ENCODE measurements at places on chromosomes 2 and 18.

DNA sequence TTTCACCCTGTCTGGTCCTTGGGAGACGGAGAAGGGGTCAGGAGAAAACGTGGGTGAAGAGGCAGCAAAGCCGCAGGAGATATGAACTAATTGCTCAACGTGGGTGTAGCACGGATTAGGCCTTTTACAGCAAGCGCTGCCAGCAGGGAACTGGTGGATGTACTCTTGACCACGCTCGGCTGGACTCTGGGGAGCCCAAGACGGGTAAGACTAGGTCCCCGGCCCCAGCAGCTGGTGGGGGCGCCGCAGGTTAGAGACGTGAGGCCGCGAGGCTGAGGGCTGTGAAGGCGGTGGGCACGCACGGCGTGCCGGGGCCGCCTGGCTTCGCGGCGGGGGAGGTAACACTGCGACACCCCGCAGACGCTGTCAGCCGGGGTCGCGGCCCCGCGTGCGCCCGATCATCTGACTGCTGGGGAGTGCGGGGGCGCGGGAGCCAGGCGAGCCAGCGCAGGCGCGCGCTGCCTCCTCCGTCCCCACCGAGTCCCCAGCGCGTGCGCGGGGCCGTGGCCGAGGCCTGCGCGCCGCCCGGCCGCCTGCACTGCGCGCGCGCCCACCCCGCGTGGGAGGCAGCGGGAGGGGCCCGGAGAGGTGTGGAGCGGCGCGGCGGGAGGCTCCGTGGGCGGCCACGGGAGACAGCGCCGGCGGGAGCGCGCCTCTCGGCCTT is at the start of gene CLIP4:
Gene CLIP4, plus strand, starts transcription at position 470 of the 664 bp plus-strand sequence. CDS start 5,974 bp downstream, outside the sequence.
- peak; percentile 63 for DNase-seq

GRCh38 chr2:64157792-64158191 is 13.6 kb upstream of the PELI1 start:
- peak; percentile 90 for DNase-seq

- DNase-seq: no peak
These were observed 3.0 kb upstream of the FIGLA start for GRCh38 chr2:70793450-70793849.

DNA sequence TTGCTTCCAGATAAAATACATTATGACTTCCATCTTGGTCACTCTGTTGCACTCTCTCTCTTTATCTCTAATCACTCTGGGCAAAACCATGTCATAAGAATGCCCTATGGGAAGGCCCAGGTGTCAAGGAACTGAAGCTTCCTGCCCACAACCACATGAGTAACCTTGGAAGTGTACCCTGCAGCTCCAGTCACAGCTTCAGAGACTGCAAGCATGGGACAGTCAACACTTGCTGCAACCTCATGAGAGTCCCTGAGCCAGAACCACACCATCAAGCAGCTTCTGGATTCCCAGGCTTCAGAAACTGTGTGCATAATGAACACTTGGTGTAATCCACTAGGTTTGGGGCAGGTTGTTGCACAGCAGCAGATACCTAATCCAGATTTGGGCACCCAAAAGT is 121.1 kb upstream of the BCL2L11 start:
- no peak for DNase-seq

GRCh38 chr18:63097178-63097577 is 222.4 kb downstream of the BCL2 start:
- no peak for DNase-seq

- peak; percentile 21 for DNase-seq
These were observed 13.5 kb downstream of the INPP4A start for GRCh38 chr2:98458207-98458606.

GRCh38 chr2:100246163-100247145 is 75.8 kb downstream of the LONRF2 start:
- peak; percentile 18 for DNase-seq

- no peak for DNase-seq
These were observed 268.4 kb downstream of the IRS1 start for GRCh38 chr2:226531061-226531810.

DNA sequence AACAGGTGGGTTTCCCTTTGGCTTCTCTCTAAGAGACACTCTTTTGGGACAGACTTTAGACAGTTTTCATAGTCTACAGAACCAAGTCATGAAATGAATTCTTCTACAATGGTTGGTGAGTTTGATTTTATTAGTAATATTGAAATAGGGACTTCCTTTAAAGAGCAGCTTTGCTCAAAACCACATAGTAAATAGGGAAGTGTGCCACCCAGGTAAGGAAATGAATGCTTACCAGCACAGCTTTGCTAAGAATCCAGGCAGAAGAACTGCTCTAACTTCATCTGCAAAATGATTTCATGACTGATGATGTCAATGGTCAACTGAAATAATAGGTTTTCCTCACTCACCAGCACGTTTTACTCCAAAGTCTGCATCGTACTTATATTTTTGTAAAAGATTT is 89.2 kb downstream of the NYAP2 start:
- no peak for DNase-seq

DNA sequence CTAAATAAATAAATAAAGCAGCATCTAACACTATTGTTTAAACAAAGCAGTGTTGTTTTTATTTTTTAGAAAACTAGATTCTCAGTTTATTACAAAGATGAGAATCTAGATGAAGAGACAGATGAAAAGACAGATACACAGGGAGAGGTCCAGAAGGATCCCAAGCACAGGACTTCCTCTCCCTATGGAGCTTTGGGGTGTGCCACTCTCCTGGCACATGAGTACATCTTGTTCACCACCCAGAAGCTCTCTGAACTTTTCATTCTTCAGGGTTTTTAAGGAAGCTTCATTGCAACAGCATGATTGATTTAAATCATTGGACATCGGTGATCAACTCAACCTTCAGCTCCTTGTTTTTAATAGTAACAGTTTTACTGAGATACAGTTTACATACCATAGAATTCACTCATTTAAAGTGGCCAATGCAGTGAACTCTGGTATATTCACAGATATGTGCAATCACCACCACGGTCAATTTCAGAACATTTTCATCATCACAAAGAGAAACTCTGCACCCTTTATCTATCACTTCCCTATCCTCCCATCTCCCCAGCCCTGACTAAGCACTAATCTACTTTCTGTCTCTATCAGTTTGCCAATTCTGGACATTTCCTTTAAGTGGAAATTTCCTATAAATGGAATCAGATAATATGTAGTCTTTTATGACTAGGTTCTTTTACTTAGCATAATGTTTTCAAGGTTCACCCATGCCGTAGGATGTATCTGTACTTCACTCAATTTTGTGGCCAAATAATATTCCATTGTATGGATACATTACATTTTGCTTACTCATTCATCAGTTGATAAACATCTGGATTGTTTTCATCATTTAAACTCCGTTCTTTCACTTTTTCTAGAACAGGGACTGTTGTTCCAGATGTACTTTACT is 62.3 kb upstream of the ZFP36L2 start:
- no peak for DNase-seq

- peak; percentile 15 for DNase-seq
These were observed 148.8 kb downstream of the TPGS2 start for GRCh38 chr18:36680042-36680441.

DNA sequence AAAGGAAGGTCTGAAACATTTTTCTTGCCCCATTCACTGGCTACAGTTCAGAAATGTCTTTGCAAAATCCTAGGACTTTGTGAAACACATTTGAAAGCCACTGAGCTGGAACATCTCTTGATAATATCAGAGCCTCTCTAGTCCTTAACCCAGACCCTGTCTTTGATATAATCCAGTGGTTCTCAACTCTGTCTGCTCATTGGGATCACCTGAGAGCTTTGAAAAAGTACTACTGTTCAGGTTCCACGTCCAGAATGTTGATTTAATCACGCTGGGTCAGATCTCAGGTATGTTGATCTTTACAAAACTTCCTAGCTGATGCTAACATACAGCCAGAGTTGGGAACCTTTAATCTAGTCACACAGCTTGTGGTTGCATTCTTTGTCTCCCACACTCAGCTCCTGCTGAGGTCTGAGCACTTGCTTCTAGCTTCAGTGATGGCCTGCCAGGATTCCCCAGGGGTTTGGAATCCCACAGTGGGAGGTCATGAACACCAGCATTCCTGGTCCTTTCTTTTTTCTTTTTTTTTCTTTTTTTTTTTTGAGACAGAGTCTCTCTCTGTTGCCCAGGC is 262.7 kb downstream of the SETBP1 start:
- DNase-seq: no peak

GRCh38 chr18:76437910-76438309 is 57.1 kb downstream of the ZNF516 start:
- no peak for DNase-seq

GRCh38 chr2:237480988-237481525 is 6.0 kb upstream of the MLPH start:
- DNase-seq: no peak

DNA sequence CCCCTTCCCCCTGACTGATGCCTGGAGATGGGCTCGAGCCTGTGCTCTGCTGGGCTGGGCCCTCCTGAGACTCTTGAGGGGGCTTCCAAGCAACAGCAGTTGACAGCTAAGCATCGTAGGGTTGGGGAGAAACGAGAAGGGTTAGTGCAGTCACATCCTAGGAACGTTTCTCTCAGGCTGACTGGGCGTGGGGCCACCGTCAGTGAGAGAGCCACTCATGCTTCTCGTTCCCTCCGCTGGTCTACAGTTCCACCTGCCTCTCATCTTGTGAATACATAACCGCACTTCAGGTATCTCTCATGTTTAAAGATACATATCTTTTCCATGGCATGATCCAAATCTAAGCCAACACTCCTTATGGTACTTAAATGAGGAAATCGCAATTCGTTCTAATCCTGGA is 66.4 kb downstream of the TRAPPC12 start:
- DNase-seq: no peak

- peak; percentile 57 for DNase-seq
These were observed 361.2 kb upstream of the GALNT5 start for GRCh38 chr2:156896294-156896693.

DNA sequence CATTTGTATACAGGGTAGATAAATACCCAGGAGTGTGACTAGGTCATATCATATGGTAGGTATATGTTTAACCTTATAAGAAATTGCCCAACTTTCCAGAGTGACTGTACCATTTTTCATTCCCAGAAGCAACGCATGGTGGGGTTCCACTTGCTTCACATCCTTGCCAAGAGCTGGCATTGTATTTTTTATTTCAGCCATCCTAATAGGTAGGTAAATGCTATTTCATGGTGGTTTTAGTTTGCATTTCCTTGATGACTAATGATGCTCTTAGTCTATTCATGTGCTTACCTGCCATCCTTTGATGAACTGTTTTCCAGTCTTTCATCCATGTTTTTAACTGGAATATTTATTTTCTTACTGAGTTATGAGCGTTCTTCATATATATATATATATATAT is 51.9 kb downstream of the MAP4K3 start:
- peak; percentile 53 for DNase-seq

GRCh38 chr2:144998435-144998834 is 478.5 kb upstream of the ZEB2 start:
- DNase-seq: peak; percentile 38

- DNase-seq: peak; percentile 18
These were observed 335.7 kb upstream of the CDH7 start for GRCh38 chr18:65415098-65415497.

GRCh38 chr2:175575346-175576258 is 394.1 kb upstream of the ATP5MC3 start:
- no peak for DNase-seq

- DNase-seq: no peak
These were observed 13.1 kb downstream of the CLEC4F start for GRCh38 chr2:70807102-70807827.

DNA sequence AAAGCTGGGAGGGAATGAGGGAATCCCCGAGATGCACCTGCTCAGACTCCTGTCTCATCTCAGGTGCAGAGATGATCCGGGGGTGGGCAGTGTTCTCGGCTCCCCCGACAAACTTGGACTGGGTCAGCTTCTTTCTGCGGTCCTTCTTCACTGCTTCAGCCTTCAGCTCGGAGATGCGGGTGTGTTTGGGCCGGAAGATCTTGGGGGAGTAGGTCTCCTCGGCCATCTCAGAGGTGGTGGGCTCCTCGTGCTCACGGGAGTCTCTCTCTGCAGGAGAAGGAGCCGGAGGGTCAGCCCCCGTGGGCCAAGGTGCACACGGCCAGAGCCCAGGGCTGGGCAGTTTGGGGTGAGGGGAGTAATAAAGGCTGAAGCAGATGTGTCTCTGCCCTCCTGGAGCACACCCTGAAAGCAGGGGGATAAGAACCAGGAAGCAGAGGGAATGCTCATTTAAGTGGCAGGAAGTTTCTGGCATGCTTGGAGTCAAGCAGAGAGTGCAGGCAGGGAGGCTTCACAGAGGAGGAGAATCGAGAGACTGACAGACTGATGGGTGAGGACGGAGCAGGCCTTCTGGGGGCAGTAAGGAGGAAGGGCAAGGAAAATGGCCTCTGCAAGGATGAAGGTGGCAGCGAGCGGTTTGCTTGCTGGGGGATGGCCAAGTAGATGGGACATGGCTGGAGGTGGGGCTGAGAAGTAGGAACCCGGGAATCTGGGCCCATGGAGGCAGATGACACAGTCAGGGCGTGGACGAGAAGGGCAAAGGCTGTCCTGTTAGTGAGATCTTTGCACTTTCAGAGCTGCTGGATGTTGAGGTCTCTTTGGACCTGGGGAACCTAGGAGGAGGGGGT is 16.3 kb downstream of the IGFBP5 start:
- DNase-seq: no peak

GRCh38 chr2:197633109-197633657 is 42.2 kb downstream of the RFTN2 start:
- no peak for DNase-seq

DNA sequence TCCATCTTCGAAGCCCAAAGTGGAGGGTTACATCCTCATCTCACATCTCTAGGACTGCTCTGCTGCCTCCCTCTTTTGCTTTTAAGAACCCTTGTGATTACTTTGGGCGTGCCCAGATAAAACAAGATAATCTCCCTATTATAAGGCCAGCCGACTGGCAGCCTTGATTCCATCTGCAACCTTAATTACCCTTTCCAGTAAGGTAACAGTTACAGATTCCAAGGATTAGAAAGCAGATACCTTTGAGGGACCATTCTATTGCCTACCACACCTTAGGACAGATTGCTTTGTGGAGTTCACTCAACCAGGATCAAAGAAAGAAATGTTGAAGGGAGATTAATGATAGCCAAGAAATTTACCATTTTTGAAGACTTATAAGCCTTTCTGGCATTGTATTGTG is 250.8 kb upstream of the ACVR2A start:
- no peak for DNase-seq

DNA sequence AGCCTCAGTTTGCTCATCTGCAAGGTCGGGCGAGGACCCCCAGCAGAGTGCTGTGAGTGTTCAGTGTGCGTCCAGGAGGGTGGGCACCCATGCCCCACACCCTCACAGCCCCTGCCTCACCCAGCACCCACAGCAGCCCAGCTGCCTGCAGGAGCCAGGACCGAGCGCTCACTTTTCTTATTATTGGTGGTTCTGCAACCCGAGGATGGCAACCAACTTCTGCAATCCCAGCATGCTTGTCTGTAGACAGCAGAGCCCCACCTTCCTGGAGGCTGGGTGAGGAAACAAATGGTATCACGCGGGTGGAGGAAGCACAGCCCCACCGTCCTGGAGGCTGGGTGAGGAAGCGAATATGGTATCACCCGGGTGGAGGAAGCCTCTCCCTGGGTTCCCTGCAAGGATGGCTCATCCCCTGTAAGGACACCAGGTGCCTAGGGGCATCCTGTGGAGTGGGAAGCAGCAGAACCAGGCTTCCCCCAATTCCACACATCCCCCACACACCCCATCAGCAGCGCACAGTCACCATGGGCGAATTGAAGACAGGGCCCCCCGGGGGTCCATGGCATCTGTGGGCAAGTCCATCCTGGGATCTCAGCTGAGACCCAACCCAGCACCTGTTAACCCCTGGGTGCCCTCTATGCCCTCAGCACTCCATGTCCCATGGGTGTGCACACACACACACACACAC is 220.5 kb upstream of the RAB6C start:
- DNase-seq: no peak
